GM10248 (cell line): ENCODE measurements at places on chromosomes 3 and 15.

- DNase-seq, result no peak
Measured at GRCh38 chr15:71091601-71092000, 23.7 kb upstream of the THSD4 start.

- no peak for DNase-seq
Measured at GRCh38 chr3:86967062-86967461, 23.9 kb downstream of the VGLL3 start.

GRCh38 chr15:83559310-83559966 is 94.5 kb upstream of the ADAMTSL3 start:
- DNase-seq, result peak; percentile 68

DNA sequence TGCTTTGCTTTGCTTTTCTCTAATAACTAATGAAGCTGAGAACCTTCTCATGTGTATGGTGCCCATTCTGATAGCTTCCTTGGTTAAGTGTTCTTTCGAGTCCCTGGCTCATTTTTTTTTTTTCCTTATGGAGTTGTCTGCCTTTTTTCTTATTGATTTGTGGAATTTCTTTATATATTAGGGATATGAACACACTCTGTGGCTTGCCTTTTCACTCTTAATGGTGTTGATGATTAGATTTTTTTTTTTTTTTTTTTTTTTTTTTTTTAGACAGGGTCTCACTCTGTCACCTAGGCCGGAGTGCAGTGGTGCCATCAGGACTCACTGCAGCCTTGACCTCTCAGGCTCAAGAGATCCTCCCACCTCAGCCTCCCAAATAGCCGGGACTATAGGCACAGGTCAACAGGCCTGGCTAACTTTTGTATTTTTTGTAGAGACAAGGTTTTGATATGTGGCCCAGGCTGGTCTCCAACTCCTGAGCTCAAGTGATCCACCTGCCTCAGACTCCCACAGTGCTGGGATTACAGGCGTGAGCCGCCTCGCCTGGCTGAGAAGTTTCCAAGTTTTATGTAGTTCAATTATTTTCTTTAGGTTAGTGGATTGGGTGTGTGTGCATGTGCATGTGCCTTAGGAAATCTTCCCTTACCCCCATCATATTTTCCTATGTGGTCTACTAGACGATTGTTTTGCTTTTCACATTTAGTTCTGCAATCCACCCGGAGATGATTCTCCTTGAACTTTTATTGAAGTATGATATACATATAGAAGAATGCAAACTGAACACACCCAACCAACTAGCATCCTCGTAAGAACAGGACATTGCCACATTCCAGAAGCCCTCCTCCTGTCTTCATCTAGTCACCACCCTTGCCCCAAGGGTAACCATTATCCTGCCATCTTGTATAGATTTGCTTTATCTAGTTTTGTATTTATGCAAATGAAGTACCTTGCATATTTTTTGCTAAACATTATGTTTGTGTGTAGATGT is 1.7 kb upstream of the SNRPA1 start:
- DNase-seq, result no peak

DNA sequence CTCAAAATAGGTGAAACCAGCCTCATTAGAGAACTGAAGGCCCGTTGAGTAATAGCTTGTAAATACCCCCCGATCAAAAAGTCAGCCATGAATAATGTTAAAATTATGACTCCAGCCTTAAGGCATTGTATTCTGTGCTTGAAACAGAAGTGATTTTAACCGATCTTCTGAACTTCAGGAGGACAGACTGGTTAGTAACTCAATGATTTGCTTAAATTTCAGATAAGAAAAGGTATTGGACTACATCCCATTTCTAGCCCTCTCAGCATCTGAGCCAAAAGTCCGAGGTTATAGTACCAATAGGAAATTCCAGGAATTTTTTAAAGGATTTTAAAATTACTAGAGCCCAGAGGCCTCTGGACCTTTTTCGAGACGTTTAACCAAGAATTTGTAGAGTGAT is 67.7 kb upstream of the FGF12 start:
- DNase-seq, result no peak

DNA sequence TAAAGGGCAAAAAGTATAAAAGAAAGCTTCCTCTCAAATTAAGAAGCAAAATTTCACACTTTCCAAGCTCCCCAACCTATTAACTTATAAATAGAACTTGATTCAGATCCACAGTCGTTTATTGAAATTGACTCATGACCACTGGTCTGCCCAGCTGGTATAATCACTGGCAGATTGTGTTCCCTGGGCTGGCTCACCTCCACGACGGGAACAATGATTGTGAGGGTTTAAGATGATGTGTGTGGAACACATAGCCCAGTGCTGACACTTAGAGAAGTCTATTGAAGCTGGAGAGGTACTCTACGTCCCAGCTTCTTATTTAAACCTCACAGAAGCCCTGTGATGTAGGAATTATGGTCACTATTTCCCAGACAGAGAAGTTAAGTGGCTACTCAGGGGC is 90.4 kb downstream of the MB21D2 start:
- no peak for DNase-seq

DNA sequence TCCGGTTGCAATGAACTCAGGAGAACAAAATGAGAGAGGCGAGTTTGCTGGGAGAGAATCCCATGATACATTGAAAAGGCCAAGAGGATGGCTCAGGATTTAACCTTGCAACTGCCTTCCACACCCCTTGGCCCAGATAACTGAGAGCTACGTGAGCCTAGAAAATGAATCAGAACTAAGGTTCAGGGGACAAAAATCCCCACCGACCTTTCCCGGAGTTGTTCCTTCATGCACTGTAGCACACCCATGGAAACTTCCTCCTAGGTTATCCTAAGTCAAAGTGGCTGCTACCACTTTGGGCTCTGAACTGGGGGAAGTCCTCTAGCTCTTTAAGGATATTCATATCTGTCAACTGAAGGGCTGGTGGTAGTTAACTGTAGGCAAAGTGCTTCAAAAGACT is 58.3 kb upstream of the SLC4A7 start:
- no peak for DNase-seq

- DNase-seq, result no peak
Measured at GRCh38 chr3:154427685-154428285, 2.2 kb downstream of the GPR149 start.

GRCh38 chr15:61049028-61049427 is 180.1 kb downstream of the RORA start:
- DNase-seq, result no peak

GRCh38 chr3:72440491-72440890 is 407.8 kb downstream of the SHQ1 start:
- DNase-seq, result no peak

GRCh38 chr15:67806536-67806935 is 18.8 kb upstream of the SKOR1 start:
- no peak for DNase-seq

- peak; percentile 29 for DNase-seq
Measured at GRCh38 chr15:94297558-94297957, 66.2 kb downstream of the MCTP2 start.

- DNase-seq, result no peak
Measured at GRCh38 chr15:72229947-72230196, 1.1 kb downstream of the PKM start.

- DNase-seq, result no peak
Measured at GRCh38 chr15:51533672-51534398, 88.7 kb downstream of the DMXL2 start.

DNA sequence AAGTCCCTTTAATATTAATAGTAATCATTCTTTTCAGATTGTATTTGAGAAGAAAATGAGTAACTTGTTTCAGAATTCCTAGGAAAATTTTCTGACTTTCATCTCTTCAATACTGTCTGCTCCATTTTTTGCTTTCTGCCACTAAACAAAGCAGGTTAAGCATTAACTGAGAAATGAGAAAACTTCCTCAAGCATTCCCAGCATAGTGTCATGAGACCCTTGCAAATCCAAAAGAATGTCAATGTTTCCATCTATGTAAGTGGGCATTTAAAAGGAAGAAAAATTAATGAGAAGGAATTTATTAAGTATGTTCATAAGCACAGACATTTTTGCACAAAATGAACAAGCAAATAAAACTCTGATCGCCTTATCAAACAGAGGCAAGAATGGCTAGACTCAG is 148.0 kb upstream of the STRIT1 start:
- no peak for DNase-seq

GRCh38 chr3:40307176-40307575 is 2.3 kb upstream of the EIF1B start:
- DNase-seq, result no peak

DNA sequence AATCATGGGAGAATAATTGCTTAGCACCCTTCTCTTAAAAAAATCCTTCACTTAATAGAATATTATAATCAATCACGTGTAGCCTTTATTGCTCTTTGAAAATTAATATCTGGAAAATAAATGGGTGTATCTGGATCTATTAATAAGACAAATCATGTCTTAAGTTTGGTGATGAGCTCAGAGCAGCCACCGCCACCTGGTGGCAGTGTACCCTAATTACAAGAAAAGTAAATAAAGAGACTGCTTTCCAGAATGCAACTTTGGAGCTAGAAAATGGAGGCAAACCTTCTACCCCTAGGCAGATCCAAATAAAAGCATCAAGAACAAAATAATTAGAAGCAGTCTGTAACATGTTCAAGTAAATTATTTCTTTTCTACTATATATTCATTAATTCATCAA is 43.5 kb downstream of the EPHB1 start:
- no peak for DNase-seq

GRCh38 chr3:120432150-120432860 is 18.5 kb downstream of the FSTL1 start:
- DNase-seq, result no peak

DNA sequence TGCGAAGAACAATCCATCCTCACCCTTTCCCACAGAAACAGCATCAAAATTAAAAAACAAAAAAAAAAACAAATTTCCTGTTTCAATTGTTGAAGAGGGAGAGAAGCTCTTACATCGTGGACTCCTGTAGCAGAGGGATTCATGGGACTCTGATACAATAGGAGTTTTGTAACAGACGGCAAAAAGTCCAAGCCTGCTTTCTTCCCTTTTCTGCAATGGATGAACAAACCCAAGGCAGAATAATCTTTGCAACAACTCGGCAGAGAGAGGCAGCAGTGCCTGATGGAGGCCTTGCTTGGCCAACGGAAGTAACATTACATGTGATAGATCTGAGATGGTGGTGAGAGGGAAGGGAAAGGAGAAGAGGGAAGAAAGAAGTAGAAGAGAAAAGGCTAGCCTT is 26.9 kb downstream of the CCR4 start:
- DNase-seq, result no peak

DNA sequence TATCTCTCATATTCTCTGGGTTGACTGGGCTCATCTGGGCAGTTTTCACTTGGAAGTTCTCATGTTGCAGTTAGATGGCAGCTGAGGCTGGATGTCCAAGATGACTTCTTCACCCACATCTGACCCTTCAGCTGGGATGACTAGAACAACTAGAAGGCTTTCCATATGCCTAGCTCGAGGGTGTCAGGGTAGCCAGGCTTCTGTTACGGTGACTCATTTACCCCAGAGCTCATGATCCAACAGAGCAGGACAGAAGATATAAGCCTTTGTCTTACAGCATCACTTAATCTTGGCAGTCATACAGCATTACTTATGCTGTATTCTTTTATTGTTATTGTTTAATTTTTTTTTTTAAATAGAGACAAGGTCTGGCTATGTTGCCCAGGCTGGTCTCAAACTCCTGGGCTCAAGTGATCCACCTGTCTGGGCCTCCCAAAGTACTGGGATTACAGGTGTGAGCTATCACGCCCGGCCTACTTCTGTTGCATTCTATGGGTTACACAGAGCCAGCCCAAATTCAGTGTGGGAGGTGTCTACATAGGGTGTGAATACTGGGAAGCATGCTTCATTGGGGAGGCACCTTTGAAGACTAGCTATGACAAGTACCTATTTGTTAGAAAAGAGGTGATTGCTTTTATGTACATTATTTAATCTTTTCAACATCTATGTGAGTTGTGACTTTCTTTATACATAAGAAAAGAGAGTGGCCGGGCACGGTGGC is 10.7 kb downstream of the HMCES start:
- no peak for DNase-seq

DNA sequence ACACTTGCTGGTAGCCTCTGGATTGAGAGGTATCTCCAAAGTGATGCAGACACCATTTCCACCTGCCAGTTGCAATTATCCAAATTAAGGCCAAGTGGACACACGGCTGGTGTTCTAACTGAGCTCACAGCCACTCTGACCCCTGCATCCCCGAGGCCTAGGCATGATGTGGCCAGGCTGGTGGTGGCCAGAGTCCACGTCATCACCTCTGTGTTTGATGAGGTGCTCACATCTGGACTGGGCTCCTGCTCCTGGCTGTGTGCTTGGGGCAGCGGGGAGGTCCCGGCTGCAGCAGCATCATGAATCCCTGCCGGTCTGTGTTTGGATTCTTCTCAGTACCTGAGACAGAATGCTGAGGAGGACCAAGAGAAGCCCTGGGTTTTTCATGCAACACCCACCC is 4.9 kb downstream of the OXTR start:
- no peak for DNase-seq

GRCh38 chr15:69529961-69530633 is 77.5 kb downstream of the RPLP1 start:
- no peak for DNase-seq

GRCh38 chr15:39887211-39887610 is 32.9 kb downstream of the GPR176 start:
- DNase-seq, result no peak

GRCh38 chr3:13655061-13655913 is 106.4 kb downstream of the FBLN2 start:
- peak; percentile 57 for DNase-seq

- DNase-seq, result no peak
Measured at GRCh38 chr3:128328546-128329458, 137.9 kb downstream of the DNAJB8 start.

GRCh38 chr15:22884344-22884743 is 45.9 kb downstream of the NIPA2 start:
- no peak for DNase-seq

- no peak for DNase-seq
Measured at GRCh38 chr3:196975349-196975748, 6.7 kb upstream of the PIGZ start.

DNA sequence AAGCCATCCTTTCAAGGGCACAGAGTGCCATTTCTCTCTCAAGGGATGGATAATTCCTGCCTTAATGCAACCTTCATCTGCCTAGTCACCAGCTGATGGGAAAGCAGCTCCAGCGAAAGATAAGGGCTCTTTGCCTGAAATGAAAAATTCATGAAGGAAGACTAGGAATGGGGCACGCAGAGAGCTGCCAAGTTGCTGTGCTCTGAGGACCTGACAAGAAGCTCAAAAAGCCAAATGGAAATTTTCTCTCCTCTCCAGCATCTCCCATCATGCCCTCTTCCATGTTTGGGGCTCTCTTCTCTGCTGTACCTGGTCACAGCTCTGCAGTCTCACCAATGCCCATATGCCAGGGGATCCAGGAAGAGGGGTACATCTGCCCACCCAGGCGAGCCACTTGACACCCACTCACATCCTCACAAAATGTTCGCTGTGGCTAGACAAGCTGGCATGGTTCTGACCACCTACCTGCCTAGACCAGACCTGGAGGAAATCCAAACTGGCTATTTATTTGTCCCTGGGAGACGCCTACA is 29.3 kb upstream of the ABHD2 start:
- DNase-seq, result no peak
